Esophagus squamous epithelium (tissue), 5 donors: ENCODE measurements at places on chromosomes 13 and 19.

DNA sequence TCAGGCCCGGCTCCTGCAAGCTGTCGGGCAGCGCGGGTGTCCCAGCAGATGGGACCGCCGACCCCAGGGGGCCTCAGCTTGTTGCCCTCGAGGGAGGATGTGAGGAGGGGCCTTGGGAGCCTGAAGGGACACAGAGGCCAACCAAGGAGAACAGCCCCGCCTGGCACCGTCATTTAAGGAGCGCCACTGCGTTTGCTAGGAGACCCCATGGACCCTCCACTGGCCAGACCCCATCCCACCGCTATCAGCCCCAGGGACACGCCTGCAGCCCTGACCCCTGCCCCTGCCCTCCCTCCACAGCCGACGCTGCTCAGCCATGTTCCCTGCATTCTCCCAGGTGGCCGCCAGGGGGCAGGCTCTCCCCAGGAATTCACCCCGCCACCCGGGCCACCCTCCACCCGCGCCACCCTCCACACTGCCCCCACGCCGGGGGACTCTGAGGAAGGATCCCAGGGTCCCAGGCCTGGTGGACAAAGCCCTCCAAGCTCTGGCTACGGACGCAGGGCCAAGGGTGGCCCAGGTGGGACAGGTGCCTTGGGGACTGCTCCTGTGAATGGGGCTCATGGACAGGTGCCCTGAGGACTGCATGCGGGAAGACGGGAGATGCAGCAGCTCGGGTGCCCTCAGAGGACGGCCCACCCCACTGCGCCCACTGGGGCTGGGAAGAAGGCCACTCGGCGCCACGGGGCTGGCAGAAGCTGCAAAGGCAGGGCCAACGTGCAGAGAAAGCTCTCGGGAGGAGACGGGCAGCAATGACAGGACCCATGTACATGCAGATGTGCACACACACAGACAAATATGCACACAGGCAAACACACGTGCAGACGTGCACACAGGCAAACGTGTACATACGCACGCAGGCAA is 34.4 kb downstream of the PIP5K1C start:
- no peak for DNase-seq

GRCh38 chr13:113650731-113651148 is 7.3 kb downstream of the ATP4B start:
- no peak for DNase-seq

DNA sequence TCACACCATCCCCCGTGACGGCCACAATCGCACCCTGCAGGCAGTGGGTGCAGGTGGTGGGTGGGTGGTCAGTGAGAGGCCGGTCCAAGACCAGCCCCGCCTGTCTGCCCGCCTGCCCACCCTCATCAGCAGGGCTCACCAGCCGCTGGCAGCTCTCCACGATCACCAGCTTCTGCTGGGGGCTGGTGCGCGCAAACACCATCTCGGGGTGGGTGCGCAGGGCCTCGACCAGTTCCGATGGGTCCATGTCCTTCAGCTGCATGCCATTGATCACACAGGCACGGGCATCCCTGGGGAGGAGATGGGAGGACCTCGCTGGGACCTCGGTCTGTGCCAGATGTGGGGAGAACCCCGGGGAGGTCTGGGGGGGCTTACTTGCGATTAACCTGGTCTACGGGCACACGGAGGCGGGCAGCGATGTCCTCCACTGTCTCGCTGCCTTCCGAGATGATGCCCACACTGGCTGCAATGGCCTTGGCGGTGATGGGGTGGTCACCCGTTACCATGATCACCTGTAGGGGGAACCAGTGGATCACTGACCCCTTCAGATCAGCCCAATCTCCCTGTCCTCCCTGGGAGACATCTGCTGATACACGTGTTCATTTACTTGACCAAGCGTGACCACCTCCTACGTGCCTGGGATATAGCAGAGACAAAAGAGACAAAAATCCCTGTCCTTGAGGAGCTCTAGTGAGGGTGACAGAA is 8.0 kb downstream of the ATP4A start:
- no peak for DNase-seq

DNA sequence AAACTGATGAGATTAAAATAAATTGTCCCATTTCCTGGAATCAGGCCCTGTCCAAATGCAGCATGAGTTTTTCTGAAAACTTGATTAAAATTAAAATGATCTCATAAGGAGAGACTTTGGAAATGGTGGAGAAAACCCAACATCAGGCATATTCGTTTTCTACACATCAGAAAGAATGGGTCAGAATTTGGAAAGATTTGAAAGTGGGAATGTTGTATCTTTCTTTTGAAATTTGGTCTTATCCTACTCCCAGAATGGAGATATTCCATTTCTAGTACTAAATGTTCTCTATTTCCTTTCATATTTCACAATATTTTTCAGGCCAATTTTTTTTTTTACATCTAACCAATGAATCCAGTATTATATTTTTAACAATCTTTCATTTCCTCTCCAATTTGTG is 223.9 kb upstream of the RXFP2 start:
- no peak for DNase-seq

DNA sequence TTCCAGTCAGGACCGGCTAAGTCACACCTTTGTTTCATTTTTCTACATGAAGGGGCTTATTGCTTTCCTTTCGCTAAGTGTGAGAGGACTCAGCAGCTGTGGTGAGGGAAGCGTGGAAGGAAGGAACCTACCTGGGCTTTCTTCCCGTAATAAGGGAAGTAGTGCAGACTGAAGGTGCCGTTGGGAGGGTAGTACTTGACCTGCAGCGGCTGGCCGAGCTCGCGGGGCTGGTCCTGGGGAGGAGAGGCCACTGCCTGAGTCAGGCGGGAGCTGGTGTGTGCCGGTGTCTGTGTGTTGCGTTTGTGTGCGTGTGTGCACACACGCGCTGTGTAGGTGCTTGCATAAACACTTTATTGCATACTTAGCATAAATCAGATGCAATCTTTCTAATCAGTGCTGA is 7.7 kb downstream of the ATP4B start:
- no peak for DNase-seq

GRCh38 chr19:13172346-13173138 is 22.3 kb downstream of the IER2 start:
- no peak for DNase-seq

DNA sequence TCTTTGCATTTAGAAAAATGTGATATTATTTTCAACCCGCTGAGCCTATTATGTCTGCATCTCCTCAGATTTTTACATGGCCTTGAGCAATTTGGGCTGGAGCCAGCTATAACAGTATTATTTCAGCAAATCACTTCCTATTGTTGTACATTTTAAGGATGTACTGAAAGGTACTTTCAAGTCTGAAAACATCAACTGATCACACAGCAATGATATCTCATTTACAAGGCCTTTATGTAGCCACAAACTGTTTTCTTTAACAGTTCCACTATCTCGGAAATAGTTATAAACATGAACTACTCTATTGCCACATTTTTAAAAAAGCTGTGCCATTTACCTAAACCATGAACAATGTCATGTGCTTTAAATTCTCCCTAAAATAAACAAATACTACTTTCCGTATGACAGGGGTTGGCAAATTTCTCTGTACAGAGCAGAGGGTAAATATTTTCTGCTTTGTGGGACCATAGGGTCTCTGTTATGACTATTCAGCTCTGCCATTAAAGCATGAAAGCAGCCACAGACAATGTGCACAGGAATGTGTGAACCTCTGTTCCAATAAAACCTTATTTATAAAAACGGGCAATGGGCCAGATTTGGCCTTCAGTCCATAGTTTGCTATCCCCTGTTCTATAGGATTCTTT is 560.4 kb downstream of the GPC6 start:
- no peak for DNase-seq

GRCh38 chr13:40520916-40521315 is 145.5 kb downstream of the FOXO1 start:
- DNase-seq = no peak

DNA sequence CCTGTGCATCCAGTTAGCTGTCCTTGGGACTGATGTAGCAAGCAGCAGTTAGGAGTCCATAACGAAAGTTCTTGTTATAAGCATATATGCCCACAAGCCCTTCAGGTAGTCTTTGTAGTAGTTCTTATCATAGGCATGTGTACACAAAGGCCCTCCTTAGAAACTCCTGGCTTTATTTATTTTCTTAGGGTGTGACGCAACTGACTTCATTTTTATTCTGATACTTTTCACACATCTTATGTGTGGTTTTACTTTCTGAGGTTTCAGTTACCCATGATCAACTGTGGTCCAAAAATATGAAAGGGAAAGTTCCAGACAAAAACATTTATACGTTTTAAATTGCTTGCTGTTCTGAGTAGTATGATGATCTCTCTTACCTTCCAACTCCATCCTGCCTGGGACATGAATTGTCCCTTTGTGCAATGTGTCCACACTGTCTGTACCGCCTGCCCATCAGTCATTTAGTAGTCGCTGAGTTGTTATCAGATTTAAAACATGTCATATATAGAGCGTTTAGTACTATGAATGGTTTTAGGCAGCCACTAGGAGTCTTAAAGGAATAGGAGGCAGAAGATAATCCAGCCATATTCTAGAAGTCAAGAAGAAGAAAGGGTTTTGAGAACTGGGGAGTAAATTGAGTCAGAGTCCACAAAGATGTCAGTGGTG is 19.4 kb downstream of the GPC5 start:
- no peak for DNase-seq

- no peak for DNase-seq
Measured at GRCh38 chr13:51738226-51738905, 65.6 kb downstream of the DHRS12 start.

GRCh38 chr19:2578901-2579677 is 103.2 kb downstream of the GADD45B start:
- DNase-seq = no peak

GRCh38 chr19:10412257-10412977 is 7.9 kb upstream of the PDE4A start:
- DNase-seq = no peak

DNA sequence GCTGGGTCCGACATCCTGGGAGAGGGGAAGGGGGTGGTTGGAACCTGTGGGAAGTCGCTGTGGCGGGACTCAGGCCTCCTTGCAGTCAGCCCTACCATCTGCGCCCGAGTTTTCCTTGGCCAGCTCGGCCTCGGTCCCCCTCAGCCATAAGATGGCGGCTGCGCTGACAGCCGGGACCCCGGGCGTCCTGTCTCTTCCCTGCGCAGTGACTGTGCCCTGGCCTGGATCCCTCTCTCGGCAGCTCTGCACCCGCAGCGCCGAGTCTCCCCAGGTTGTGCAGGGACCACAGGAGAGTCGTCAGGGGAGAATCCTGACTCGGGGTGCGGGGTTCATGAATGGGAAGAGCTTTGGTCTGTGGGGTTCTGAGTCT is 345 bp downstream of the ZNF257 start:
- DNase-seq = no peak

- DNase-seq = no peak
Measured at GRCh38 chr13:46572752-46573431, 19.9 kb downstream of the LRCH1 start.

GRCh38 chr19:5205381-5205780 is 135.2 kb downstream of the PTPRS start:
- DNase-seq = no peak

GRCh38 chr13:109870696-109871370 is 84.5 kb upstream of the IRS2 start:
- no peak for DNase-seq

GRCh38 chr13:108326309-108326708 is 56.8 kb downstream of the TNFSF13B start:
- DNase-seq = no peak

- no peak for DNase-seq
Measured at GRCh38 chr13:109647053-109647452, 139.3 kb downstream of the IRS2 start.

DNA sequence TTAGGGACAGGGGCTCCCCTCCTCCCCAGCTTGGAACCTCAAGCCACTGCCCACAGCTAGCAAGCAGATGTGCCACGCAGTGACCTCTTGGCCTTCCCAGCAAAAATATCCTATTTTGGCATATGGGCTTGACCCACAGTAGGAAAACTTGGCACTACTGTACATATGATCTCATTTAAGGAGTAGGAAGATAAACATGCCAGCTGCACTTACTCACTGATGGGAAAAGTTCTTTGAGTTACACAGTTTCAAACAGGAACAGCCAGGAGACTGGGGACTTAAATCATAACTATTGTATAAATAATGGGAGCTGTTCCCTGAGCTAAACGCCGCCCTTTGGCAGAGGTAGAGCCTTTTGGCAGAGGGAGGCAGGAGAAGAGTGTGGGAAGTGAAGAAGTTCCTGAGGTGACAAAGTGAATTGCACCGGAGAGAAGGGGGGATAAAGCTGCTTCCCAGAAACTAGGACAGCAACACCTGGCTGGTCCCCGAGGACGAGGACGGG is 6.1 kb downstream of the SACS start:
- no peak for DNase-seq
